ENCODE measurements at places on chromosomes 5 and 9.

DNA sequence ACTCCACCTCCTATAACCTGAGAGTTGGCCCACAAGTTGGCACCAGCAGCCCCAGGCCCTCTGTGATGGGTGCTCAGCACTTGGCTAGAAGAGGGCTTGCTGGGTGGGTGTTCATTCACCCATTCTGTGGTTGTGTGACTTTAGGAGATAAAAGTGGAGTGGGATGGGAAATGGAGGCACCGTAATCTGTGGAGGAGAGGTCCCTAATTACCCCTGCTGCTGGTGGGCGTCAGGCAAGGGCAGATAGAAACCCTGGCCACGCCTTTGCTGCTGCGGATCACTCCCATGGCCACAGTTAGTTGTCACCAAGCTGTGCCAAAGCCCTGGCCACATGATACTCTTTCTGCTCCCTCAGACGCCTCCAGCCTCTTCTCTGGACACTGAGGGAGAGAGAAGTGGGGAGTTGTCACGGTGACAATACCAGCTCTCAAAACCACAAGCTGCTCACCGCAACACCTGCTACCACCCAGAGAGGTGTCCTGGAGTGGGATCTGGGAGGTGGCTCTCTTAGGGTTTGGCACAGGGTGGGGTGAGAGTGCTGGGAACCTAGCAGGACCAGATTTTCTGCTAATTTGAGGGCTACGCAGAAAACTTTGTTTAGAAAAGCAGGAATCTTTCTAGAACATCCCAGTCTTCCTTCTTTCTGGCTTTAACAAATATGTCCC, 12.0 kb upstream of the NEUROG1 start:
- H3K4me3 ChIP-seq, result no peak overlapping the region
- H3K36me3 ChIP-seq, result no peaks in the 10 kb centered on the region
- H3K27me3 ChIP-seq, result peaks cover 9% of the 10 kb centered on the region
- H3K4me1 ChIP-seq, result peaks cover 8% of the 10 kb centered on the region

DNA sequence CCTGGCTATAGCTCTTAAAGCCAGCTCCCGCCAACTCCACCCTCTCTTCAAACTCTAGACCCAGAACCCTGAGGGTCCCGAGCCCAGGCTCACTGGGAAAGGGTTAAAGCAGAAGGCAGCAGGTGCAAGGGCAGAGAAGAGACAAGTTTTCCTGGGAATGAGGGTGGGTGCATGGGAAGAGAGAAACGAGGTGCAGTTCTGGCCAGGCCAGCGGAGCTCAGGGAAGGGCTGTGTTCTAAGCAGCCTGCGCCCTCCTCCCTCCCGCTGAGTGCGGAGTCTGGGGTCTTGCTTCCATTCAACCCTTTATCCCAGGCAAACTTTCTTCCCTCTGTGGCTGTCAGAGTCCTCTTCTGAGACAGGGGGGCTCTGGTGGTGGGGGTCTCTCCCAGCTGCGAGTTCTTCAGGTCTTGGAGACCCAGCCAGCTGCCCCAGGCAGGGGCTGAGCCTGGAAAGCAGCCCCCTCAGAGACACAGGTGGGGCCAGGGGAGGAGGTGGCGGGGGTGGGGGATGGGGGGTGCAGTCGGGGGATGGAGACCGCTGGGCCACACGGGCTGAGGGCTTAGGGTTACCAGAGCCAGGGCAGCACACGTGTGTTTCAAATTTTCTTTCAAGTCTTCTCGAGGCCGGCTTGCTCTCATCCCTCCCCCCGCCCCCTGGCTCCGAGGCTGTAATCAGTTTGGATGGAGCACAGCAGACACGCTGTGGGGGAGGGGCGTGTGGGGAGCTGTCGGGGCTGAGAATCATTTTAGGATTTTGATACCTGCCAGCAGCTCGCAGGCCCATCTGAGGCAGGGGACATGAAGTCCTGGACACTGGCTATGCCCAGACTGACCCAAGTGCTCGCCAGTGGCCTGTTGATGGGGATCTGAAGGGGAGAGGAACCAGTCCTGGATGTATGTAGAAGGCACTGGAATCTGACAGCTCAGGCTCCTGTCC, 169.6 kb upstream of the SMIM23 start:
- no peaks in the 10 kb centered on the region for H3K36me3 ChIP-seq
- no peaks in the 10 kb centered on the region for H3K4me1 ChIP-seq
- H3K27ac ChIP-seq, result no peak overlapping the region
- no peaks in the 10 kb centered on the region for H3K27me3 ChIP-seq
- no peak overlapping the region for H3K4me3 ChIP-seq

DNA sequence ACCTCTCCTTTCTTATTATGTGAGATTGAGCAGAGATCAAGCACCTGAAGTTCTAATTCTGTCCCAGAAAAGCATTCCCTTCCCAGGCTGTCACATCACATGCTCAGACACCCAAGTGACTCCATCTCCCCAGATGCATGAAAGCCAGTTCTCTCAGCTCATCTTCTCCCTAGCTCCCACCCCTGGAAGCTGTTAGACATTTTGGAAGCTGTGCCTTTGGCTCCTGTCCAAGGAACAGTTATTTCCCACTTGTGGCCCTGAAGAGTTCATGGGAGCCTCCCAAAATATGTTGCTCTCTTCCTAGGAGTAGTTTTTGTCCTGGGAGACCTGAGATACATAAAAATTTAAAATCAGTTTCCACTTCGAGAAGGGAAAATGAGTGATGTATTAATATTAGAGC, 161.4 kb upstream of the GAS1 start:
- H3K4me1 ChIP-seq, result peaks cover 23% of the 10 kb centered on the region
- H3K4me3 ChIP-seq, result no peak overlapping the region
- H3K36me3 ChIP-seq, result no peaks in the 10 kb centered on the region
- DNase-seq, result no peak
- H3K27ac ChIP-seq, result no peak overlapping the region
- no peaks in the 10 kb centered on the region for H3K27me3 ChIP-seq

DNA sequence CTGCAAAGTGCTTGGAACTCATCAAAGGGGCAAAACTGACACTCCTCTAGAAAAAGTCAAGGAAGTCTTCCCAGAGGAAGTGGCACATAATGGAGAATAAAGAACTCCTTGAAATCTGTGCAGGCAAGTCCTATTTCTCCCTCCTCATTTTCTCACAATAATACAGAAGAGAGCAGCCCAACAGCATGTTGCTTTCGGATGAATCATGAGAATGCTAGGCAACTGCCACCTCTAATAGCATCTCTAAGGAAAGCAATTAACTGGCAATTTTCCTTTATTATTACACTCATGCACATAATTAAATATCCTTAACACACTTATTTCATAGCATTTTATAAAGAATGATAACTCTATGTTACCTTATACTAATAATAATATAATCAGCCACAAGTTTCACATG, 122.2 kb upstream of the PTGER4 start:
- H3K27ac ChIP-seq, result no peak overlapping the region
- no peaks in the 10 kb centered on the region for H3K36me3 ChIP-seq
- H3K4me1 ChIP-seq, result no peaks in the 10 kb centered on the region
- no peak overlapping the region for H3K4me3 ChIP-seq

DNA sequence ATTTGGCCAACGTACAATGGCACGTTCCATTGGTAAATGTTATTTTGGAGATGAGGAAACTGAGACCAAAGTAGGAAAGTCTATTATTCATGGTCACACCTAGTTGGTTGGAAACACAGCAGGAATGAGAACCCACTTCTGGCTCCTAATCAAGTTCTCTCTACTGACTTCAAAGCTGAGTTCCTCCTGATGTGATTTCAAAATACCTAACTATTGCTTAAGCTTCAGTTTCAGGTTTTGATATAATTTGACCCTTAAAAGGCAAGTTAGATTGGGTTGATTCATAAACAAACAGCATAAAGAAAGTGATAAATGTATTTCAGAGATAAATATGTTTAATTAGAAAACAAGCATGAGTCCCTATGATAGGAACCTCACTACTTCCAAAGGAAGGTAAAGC, 312.5 kb downstream of the PARP8 start:
- H3K4me3 ChIP-seq, result no peak overlapping the region
- H3K4me1 ChIP-seq, result no peaks in the 10 kb centered on the region
- no peak for DNase-seq
- no peaks in the 10 kb centered on the region for H3K36me3 ChIP-seq

DNA sequence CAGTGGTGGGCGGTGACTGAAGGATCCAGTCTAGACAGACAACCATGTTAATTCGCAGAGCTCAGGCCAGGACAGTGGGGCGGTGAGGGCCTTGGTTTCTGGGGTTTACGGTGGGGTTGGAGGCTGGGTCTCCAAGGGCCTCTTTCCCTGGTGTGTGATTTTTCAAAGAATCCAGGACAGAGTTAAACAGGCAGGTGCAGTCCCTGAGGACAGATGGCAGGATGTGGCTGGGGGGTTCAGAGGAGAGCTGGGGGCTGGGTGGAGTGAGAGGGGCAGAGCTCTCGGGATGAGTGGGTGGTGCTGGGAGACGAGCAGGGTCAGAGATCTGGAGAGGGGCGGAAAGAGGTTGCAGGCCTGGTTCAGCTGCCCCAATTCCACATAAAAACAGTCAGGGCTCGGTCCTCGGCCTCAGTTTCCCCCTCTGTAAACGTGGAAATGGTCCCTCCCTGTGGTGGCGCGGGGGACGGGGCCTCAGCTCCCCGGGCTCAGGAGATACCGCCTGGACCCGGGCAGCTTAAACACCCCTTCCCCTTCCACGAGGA, 145.9 kb downstream of the GAPVD1 start:
- no peak for DNase-seq
- no peak overlapping the region for H3K27ac ChIP-seq
- H3K27me3 ChIP-seq, result no peaks in the 10 kb centered on the region

- no peak overlapping the region for H3K4me3 ChIP-seq
- no peaks in the 10 kb centered on the region for H3K27me3 ChIP-seq
- DNase-seq, result no peak
- no peak overlapping the region for H3K27ac ChIP-seq
Measured at GRCh38 chr5:56356836-56357160, 123.7 kb upstream of the ANKRD55 start.

DNA sequence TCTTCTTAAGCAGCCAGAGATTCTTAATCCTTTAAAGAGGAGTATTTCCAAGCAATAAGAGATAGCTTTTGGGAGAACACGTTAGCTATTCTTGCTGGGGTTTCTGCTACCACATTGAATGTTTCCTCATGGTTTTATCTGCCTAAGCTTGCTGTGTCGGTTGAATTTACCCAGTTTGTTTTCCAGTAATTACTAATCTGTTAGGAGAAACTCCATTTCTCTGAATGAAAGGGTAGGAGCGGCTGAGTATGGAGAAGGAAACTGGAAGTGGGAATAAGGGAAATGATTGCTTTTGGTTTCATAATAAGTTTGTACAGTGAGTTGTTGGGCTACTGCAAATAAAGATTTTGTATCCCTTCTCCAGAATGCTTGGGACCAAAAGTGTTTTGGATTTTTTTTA, 1.2 kb downstream of the JAK2 start:
- no peak for DNase-seq
- H3K4me1 ChIP-seq, result peaks cover 69% of the 10 kb centered on the region
- H3K27ac ChIP-seq, result peak overlapping the region; percentile 97
- H3K36me3 ChIP-seq, result no peaks in the 10 kb centered on the region
- peak overlapping the region; percentile 88 for H3K4me3 ChIP-seq

DNA sequence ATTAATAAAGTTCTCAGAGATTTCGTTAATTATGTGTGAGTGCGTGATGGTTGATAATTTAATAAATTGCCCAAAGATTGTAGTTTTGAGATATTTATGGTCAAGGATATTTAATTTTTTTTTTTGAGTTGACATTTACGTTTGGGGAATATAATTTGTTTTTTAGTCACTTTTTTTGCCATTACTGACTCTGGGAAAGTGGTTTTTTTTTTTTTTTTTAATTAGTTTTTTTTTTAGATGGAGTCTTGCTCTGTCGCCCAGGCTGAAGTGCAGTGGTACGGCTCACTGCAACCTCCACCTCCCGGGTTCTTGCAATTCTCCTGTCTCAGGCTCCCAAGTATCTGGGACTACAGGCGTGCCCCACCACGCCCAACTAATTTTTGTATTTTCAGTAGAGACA, 1.7 kb downstream of the BDP1 start:
- no peak overlapping the region for H3K27ac ChIP-seq
- peaks cover 16% of the 10 kb centered on the region for H3K4me1 ChIP-seq
- peak overlapping the region; percentile 97 for H3K4me3 ChIP-seq

DNA sequence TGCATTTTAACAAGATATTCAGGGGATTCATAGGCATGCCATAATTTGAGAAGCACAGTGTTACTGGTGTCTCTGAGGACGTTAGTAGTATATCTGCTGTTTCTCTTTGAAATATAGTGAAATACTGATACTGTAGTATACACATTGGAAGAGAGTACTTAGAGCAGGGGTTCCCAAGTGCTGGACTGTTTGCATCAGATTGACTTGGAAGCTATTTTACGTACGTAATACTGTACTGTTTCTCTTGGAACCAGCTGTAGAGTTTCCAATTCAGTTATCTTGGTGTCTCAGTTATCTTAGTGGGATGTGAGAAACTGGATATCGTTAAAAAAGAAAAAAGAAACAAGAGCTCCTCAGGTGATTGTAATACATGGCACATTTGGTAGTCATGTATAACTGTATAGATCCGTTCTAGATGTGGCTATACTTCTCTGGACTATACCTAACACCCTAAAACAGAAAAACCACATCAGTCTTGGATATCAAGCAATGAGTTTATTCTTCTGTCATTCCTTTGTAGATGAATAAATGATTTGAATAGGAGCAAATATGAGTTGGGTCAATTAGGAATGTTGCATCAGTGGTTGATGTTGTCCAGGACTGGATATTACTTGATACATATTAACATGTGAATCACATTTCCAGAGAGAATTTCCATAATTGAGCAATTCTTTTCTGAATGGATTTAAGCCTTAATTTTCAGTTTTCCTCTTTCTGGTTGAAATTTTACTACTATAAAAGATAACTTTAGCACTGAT, 33.4 kb downstream of the PRRC1 start:
- peaks cover 7% of the 10 kb centered on the region for H3K36me3 ChIP-seq
- H3K27me3 ChIP-seq, result no peaks in the 10 kb centered on the region
- H3K4me3 ChIP-seq, result no peak overlapping the region
- H3K4me1 ChIP-seq, result no peaks in the 10 kb centered on the region

GRCh38 chr5:122137702-122138101, 8.4 kb downstream of the ZNF474 start:
- DNase-seq, result no peak
- H3K4me3 ChIP-seq, result no peak overlapping the region
- H3K36me3 ChIP-seq, result no peaks in the 10 kb centered on the region
- H3K27me3 ChIP-seq, result no peaks in the 10 kb centered on the region
- no peak overlapping the region for H3K27ac ChIP-seq
- no peaks in the 10 kb centered on the region for H3K4me1 ChIP-seq

DNA sequence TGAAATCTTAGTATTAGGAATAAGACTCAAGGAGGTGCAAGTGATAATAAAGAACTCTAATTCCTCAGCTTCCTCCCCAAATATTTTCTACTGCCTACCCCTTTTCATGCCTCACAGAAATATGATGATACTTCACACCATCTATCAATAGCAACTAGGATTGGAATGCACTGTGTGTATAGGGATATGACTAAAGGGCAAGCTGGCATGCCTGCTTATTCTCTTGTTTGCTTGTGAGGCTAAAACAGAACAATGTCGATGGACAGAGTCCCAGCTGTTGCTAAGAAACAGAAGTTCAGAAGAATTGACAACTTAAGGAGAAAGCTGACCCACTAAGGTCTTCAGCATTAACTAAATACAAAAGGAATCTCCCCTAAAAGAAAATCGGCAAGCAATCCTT, 9.7 kb upstream of the CHD1 start:
- no peak overlapping the region for H3K27ac ChIP-seq
- no peak overlapping the region for H3K4me3 ChIP-seq
- DNase-seq, result no peak
- H3K27me3 ChIP-seq, result no peaks in the 10 kb centered on the region

All from thoracic aorta (tissue), 2 donors.